Pulmonary artery endothelial cell (primary cell): ENCODE measurements at places on chromosomes 3 and 15. TPM values are rescaled to one million over a fixed set of nuclear protein-coding genes. Genes with fewer than 3 reads are reported as not detected.

DNA sequence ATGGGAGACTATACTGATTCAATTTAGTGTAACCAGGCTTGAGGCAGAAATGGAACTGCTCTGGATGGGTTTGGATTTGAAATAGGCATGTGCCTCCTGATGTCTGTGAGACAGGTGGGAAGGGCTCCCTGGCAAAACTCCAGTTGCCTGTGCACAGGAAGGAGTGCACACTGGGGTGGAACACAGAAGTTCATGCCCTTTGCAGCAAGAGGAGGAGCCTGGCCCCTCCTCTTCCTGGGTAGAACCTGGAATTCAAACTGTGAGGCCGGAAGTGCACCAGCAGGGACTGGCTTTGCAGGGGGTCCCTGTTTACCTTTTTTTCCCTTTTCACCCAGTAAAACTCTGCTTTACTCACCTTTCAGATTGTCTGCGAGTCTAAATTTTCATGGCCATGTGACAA lies 99.9 kb downstream of the GMPS start:
- DNase-seq: no peak

Gene PLA2G4B
- 0.26 and 0.85 TPM in 2 replicates for total RNA-seq

DNA sequence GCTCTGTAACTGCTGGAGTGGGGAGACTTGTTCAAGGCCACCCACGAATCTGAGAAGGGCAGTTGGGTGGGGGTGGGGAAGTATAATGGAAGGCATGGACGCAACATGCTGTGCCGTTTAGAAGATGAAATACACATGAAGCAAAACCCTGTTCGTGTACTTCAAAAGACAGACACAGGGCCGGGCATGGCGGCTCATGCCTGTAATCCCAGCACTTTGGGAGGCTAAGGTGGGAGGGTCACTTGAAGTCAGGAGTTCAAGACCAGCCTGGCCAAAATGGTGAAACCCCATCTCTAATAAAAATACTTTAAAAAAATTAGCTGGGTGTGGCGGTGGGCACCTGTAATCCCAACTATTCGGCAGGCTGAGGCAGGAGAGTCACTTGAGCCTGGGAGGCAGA lies 36.9 kb upstream of the SFMBT1 start:
- no peak for DNase-seq

DNA sequence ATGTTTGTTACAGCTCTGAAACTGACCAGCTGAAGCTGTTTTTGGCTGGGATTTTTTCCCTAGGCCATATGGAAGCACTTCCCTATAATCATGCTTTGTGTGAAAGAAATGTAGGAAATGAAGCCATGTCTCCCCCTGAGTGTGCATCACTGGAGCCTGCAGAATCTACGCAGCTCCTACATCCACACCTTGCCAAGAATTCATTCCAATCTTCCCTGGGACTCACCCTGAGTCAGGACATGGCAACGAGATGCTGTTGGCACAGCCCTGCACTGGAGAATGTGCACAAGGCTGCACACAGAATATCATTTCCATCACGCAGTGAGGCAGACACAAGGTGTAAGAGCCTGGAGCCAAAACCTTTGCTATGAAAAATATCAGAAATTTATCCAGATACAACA lies 189.5 kb downstream of the ADAMTSL3 start:
- DNase-seq: no peak

Gene MAGEL2
- under 0.01 TPM in 1 of 2 replicates, not detected in the other for total RNA-seq

Gene CD200R1
- not detected in 2 replicates for total RNA-seq
